ENCODE measurements at places on chromosomes 6 and 20.

- no peak for DNase-seq
- H3K4me1 ChIP-seq, result no peaks in the 10 kb centered on the region
- no peaks in the 10 kb centered on the region for H3K36me3 ChIP-seq
- no peaks in the 10 kb centered on the region for H3K27me3 ChIP-seq
- H3K4me3 ChIP-seq, result no peak overlapping the region
- no peak overlapping the region for H3K27ac ChIP-seq
These were observed 14.3 kb downstream of the ID4 start for GRCh38 chr6:19851241-19852089.

GRCh38 chr6:144134176-144134575, 16.1 kb upstream of the STX11 start:
- no peaks in the 10 kb centered on the region for H3K27me3 ChIP-seq
- H3K36me3 ChIP-seq, result no peaks in the 10 kb centered on the region
- DNase-seq, result no peak
- H3K4me3 ChIP-seq, result no peak overlapping the region
- H3K4me1 ChIP-seq, result no peaks in the 10 kb centered on the region

- no peaks in the 10 kb centered on the region for H3K36me3 ChIP-seq
- H3K4me1 ChIP-seq, result no peaks in the 10 kb centered on the region
- H3K27me3 ChIP-seq, result no peaks in the 10 kb centered on the region
- H3K4me3 ChIP-seq, result no peak overlapping the region
- H3K27ac ChIP-seq, result no peak overlapping the region
These were observed 13.3 kb downstream of the NFATC2 start for GRCh38 chr20:51529081-51529681.

DNA sequence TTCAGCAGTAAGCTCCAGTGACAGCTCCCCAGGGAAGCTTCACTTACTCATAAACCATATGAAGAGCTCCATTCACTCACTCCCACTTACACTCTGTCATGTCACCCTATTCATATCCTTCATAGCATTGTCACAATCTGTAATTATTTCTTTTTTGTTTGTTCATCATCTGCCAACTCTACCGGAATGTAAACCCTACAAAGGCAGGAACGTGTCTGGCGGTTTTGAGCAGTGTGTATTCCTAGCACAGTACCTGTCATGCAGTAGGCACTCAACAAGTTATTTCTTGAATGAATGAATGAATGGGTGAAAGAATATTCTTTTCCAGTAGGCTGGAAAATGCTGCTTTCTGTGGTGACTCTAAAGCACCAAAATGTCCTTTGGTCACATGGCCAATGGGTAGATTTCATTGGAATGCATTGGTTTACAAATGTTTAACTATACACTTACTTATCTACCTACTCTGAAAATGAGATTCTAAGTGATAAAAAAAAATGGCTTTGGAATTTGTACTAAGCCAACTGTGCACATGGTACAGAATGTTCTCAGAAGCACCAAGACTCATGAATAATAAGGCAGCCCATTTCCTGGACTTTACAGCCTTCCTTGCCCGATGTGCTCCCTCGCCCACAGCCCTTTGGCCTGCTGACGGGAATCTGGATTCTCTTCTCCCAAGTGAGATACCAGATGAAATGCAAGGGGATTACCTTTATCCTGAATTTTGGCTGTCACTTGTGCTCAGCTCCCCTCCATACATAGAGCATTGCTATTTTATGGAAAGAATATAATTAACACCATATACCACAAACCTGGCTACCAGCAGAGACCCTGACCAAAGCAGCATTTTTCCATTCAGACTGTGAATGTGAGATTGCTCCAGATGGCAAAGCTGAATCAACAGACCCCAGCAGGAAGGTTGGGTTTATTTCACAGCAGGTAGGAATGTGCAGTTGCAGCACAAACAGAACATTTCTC, 273.3 kb downstream of the ALDH8A1 start:
- no peak overlapping the region for H3K4me3 ChIP-seq
- H3K27ac ChIP-seq, result no peak overlapping the region
- H3K27me3 ChIP-seq, result no peaks in the 10 kb centered on the region
- H3K4me1 ChIP-seq, result no peaks in the 10 kb centered on the region
- DNase-seq, result no peak
- no peaks in the 10 kb centered on the region for H3K36me3 ChIP-seq

DNA sequence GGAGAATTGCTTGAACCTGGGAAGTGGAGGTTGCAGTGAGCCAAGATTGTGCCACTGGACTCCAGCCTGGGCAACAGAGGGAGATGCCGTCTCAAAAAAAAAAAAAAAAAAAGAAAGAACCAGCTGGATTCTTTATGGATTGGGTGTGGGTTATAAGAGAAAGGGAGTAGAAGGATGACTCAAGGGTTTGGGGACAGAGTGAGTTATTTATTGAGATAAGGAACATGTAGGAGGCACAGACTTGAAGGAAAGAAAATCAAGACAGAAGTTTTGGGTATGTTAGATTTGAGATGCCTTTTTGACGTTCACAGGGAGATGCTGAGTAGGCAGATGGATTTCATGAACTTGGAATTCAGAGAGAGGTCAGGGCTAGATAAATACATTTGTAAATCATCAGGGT, 47.6 kb downstream of the KIZ start:
- H3K4me3 ChIP-seq, result no peak overlapping the region
- H3K4me1 ChIP-seq, result no peaks in the 10 kb centered on the region
- DNase-seq, result no peak
- no peak overlapping the region for H3K27ac ChIP-seq

DNA sequence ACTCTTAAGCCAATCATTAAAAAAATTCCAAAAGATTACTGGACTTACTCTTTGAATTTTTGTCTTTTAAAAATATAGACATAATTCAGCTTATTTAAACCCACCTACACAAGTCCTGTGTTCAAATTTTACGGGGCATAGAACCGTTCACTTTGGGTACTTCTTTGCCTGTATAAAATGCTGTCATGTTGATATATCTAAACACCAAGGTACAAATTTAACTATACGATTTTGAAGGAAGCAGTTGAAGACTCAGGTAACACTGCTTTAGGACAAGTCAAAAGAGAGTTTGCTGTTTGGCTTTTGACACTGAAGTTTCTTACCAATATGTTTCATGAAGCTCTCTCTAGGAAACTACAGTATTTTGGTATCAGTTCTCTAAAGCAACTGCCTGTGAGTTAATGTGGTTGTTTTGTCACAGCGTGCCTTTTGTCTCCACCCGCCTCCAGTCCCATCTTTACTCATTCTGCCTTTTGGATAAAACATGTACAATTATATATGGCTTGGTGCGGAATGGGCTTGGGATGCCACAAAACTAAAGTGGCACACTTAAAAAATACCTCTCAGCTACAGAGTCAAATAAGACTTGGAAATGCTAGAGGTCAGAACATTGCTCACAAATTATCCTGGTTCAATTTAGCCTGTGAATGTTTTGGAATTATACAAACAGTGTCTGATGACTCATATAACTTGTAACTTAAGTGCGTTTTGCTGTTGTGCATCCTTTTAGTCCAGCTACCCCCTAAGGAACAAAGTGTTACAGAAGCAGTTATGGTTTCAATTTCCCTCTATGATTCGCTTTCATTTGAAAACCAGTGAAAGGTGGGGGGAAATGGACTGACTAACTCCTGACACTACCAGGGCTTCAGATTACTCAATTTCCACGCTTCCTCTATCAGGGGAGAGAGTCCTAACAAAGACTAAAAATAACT, 38.7 kb downstream of the RGS17 start:
- no peak overlapping the region for H3K4me3 ChIP-seq
- no peaks in the 10 kb centered on the region for H3K27me3 ChIP-seq
- no peak overlapping the region for H3K27ac ChIP-seq
- H3K36me3 ChIP-seq, result no peaks in the 10 kb centered on the region

DNA sequence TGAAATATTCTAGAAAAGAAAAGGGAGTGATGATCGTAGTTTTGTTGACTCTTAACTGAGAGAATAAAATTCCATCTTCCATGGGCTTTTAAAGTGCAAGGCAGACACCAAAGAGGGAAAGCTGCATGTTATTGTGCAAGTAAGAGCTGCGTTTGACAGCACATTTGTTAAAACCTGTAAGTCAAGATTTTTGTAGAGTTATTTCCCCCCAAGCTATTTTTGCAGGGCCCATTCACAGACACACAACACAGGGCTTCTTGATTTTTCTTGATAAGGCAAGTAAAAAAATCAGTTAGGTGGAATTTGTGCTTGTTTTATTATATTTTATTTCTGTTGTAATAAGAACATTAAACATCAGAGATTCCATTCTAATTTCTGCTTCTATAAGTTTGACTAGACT, 13.8 kb downstream of the CFAP206 start:
- H3K4me3 ChIP-seq, result no peak overlapping the region
- no peaks in the 10 kb centered on the region for H3K27me3 ChIP-seq
- H3K36me3 ChIP-seq, result no peaks in the 10 kb centered on the region
- H3K27ac ChIP-seq, result no peak overlapping the region
- no peaks in the 10 kb centered on the region for H3K4me1 ChIP-seq
- no peak for DNase-seq

DNA sequence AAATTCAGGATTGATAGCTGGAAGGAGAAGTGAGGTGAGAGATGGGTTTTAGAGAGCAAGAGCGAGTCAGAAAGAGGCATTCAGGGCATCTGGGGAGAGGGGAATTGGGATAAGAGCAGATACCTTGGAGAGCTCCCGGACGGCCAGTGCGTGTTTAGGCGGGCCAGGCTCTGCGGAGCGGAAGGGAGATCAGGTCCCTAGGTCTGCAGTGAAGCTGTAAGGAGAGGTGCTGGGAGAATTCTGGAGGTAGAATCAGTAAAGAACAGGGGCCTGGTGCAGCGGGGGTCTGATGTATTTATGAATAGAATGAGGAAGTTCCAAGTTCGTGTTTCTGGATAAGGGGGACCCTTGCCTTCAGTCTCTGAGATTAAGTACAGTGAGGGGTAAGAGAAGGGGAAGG, 47.4 kb upstream of the FAM83D start:
- H3K27ac ChIP-seq, result no peak overlapping the region
- no peaks in the 10 kb centered on the region for H3K36me3 ChIP-seq
- H3K4me3 ChIP-seq, result no peak overlapping the region
- DNase-seq, result no peak

- no peak for DNase-seq
- H3K27ac ChIP-seq, result no peak overlapping the region
- H3K36me3 ChIP-seq, result no peaks in the 10 kb centered on the region
- no peak overlapping the region for H3K4me3 ChIP-seq
These were observed 313.5 kb downstream of the RFPL4B start for GRCh38 chr6:112660626-112661025.

All from iPS DF 6.9 (cell line).